H7 (cell line): ENCODE measurements at places on chromosomes 5 and 9.
A peak's percentile ranks its signal among the peaks of the same experiment; 100 is the strongest.

DNA sequence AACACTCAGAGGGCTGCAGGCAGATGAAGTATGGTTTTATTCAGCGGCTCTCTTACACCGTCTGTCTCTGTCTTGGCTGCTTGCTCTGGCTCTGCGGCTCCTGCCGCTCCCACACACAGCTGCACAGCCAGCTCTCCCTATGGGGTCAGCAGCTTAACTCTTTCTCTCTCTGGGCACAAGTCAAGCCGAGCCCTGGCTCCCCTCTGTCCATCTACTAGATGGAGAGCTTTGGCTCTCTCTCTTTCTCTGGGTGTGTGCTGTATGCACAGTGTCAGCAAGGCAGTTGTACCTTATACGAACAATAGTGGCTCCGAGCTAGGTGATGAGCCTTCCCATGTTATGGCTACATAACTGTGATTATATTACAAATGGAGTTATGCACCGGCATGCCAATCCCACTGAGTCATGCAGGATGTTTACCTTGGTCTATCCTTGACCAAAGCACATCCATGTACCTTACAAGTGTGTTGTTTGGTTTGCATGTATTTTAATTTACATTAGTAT lies 19.3 kb upstream of the PPP2CA start:
- DNase-seq, result no peak

DNA sequence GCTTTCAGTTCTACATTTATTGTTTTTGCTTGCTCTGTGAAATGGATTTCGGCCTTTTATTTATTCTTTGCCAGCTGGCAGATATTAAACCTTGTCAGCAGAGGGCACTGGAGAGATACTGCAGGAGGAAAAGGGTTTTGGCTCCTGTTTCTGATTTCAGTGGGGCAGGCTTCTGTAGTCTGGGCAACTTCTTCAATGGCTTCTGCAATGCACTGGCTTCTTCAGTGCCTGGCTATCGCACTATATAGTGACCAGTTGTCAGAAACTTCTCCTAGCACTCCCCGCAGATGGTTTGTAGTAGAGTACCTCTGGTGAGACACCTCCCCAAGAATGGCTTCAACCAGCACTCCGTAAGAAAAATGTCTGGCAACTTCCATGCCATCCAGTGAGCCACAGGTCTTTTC lies 3.2 kb upstream of the NFX1 start:
- peak; percentile 78 for DNase-seq

- DNase-seq, result no peak
Measured at GRCh38 chr5:77398458-77398857, 93.7 kb downstream of the WDR41 start.

GRCh38 chr9:14271093-14271673 lies 42.8 kb downstream of the NFIB start:
- no peak for DNase-seq

- no peak for DNase-seq
Measured at GRCh38 chr5:90557391-90557790, 1.2 kb upstream of the ADGRV1 start.

DNA sequence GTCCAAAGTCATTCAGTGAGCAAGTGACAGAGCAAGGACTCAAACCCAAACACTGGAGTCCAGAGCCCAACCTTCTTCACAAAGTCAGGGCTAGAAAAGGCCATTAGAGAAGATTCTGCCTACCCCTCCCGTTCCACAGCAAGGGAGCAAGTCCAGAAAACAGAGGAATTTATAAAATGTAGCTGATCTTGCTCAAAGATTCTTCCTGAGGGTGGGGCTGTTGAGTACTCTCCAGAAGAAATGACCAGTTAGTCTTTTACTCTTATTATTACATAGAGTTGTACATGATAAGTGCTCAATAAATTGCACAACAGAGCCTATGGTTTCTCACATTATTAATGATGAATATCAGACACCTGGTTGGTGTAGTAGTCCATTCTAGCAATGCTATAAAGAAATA lies 39.3 kb upstream of the HMHB1 start:
- no peak for DNase-seq

DNA sequence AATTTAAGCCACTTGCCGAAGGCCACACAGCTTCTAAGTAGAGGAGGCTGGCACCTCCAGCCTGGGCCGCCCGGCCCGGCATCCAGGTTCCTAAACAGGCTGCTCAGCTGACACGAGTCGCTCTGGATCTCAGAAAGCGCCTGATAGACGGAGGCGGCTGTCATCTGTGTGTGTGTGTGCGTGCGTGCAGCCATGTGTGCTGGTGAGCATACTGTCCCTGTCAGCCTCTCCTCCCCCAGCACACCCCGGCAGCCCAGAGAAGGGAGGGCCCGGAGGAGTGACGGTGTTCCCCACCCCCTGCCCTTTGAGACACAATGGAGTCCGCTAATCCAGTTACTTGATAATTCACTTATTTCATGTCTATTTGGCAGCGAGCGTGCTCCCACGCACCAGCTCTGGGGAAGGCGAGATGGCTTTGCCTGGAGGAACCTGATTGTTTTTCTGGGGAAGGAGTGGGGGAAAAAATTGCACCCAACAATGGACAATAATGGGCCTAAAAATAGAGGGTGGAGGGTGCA lies 20.0 kb downstream of the NTNG2 start:
- DNase-seq, result no peak

DNA sequence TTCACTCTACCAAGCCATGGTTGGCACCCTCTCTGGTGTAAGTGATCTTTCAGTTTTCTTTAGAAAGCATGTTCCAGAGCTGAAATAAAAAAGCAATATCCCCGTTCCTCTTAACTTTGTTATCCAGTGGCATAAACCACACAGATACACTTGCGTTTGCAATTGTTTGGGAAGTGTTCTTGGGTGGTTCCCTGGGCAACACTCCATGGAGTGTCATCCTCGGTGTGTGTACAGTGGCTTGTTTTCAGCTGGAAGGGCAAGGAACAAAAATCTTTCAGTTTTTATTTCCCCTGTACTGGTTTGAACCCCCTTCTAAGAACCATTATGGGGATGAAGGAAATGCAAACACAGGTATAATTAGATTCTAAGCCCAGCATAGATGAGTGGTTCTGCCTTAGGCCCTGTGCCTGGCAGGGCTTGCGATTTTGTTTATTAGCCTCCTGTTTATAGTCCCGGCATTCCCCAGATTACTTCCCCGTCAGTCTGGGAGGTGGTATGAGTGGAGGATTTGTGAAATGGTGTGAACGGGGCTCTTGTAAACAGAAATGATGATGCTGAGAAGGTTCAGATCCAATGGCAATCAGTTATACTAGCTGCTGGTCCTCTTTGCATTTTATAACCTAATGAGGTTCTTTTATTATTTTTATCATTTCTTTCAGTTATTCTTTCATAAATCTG lies 76.0 kb upstream of the CD180 start:
- DNase-seq, result no peak

DNA sequence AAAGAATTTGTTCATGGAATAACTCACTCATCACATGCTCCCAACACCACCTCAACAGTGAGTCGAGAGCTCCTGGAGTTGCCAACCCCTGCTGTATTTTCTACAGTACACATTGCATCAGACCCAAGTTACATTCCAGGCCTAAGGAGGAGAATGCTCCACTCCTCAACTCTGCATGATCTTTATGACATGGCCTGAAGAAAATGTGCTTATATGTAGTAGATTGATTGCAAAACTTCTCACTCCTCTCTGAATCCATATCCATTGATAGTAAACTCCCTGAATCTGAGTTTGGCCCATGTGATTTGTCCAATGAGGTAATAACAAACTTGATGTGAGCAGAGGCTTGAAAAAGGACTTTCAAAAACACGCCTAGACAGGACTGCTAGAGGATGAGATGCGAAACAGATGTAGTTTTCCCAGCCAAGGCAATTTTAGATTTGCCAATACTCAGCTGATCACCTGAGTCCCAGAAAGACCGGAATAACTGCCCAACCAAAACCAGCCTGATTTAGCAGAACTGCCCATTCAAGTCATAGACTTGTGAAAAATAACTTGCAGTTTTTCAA lies 29.0 kb upstream of the PAPPA start:
- no peak for DNase-seq

- no peak for DNase-seq
Measured at GRCh38 chr5:176846335-176847140, 36.2 kb downstream of the UNC5A start.

DNA sequence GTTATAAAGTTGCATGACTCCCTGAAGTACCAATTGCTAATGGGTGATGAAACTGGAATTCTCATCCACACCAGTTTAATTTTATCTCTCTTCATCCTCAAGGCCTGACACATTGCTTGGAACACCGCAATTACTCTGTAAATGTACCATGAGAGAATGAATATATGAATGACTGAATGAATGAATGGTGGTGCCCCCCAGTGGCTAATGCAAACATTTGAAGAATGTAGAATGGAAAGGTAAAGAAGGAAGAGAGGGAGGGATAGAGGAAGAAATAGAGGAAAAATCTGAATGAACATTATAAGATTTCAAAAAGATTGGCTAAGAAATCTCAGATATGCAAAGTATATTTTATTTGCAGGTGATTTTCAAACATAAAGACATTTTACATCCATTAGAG lies 13.1 kb downstream of the PAPPA start:
- DNase-seq, result no peak

DNA sequence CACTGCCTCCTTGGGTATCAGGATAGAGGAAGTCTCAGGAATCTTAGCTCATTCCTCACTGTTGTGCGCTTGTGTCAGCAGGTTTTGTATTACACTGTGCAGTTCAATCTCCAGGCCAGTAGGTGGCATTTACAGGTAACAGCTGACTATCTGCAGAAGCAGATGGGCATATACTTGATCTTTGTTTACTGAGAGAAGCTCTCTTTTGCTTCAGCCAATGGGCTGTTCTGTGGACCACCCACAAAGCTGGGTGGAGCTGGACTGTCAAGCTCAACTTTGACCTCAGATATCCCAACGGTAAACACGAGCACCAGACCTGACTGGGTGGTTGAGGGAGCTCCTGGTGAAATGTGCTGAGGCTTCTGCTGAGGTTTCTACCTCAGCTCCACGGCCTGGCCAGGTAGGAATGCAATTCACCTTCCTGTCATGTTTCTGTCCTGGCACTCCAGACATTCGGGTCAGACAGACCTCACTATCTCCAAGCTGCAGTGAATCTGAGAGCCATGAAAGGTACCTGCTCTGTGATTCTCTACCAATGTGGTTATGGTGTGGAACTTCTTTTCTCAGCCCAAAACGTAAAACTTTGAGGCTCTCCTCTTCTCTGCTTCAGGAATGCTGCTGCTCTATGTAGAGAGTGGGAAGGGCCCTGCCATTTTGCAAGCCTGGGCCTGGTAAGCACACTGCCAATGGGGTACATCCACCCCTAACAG lies 167.9 kb upstream of the ACTBL2 start:
- peak; percentile 11 for DNase-seq

- peak; percentile 21 for DNase-seq
Measured at GRCh38 chr9:111399772-111400563, 69.9 kb upstream of the OR2K2 start.

- no peak for DNase-seq
Measured at GRCh38 chr5:141869040-141869439, 9.2 kb downstream of the PCDH1 start.

DNA sequence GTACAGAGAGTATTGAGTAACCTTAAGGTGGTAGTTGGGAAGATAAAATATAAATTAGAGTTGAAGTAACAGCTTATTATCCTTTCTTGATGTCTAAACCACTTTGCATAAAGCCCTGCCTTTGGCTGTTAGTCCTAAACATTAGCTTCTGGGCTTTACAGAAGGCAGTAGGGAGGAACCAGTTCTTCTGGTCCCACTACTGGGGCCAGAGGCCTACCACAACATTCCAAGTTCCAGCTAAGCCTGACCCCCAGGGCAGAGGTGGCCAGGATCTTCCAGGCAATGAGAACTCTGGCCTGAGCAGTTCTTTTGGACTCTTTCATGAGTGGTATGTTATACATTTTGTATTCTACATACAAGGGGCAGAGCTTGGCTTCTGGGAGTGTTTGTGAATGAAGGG lies 26.1 kb downstream of the DNAI1 start:
- no peak for DNase-seq

DNA sequence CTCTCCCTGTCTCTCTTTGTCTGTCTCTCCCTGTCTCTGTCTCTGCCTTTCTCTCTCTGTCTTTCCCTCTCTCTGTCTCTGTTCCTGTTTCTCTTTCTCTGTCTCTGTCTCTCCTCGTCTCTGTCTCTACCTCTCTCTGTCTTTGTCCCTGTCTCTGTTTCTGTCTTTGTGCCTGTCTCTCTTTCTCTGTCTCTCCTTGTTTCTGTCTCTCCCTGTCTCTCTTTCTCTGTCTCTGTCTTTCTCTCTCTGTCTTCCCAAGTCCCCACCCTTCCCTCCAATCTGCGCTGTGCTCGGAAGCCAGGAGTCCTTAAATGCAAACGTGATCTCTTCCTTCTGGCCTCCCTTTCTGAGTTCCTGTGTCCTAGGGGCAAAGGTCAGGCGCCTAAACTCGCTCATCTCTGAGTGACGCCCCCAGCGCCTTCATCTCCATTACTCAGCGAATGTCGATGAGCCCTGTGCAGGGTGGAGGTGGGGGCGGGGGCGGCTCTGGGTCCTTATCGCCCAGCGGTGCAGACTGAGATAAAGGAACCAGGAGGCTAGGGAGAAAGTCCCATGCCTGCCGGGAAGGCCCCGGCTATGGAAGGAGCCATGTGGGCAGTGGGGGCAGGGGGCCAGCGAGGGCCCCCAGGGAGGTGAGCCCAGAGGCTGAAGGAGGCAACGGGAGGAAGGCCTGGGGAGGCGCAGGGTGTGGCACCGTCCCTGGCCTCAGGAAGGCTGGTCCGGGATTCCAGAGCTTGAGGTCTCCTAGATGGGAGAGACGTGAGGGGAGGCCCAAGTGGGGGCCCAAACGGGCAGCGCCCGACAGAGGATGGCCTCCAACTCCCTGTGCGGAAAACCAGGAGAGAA lies 1.5 kb upstream of the SLC6A19 start:
- DNase-seq, result peak; percentile 76

GRCh38 chr5:151195622-151196021 lies 28.3 kb downstream of the CCDC69 start:
- no peak for DNase-seq

DNA sequence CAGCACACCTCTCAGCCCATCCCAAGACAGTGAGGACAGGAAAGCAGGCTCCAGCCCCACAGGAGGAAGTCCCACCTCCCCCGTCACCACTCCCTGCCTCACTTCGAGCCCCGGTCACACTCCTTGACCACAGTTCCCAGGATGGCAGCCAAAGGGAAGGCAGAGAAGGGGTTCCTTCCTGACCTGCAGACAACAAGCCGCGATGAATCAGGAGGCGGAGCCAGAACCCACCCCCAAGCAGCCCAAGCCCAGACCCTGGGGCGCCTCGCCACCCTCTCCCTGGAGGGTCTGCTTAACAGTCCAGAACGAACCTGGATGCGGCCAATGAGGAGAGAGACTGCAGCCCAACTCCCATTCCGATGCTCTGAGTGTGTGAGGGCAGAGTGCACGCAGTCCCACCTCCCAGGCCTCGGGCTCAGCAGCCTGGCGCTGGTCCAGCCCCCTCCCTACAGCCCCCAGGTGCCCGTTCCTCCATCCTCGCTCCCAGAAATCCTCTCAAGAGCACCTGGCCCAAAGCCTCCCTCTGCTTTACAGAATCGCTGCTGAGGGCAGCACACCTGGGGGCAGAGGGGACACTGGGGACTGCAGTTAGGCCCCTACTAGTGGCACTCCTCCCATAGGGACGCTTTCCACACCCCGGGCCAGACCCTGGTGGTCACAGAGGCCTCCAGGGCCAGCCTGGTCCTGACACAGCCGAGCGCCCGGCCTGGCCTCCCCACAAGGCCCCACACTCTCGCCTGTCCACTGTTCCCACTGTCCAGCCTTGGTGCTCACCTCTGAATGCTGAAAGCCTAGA lies 69.6 kb upstream of the LRRTM2 start:
- peak; percentile 66 for DNase-seq
